ENCODE measurements at places on chromosomes 1 and 21.

DNA sequence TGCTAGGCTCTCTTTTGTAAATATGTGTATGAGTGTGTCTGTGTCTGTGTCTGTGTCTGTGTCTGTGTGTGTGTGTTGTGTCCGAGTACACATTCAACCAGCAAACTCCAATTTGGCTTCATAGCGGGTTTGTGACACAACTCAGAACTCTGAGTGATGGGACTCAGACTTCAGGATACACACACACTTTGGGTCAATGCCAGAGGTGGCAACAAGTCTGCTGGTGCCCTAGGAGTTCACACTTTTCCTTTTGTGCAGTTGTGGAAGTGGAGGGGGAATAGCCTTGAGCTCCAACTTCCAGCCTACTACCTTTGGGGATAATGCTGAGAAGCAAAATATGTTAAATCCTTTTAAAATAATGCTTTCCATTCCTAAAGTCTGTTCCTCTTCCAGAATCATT lies 16.6 kb upstream of the TBX15 start:
- DNase-seq: no peak

- DNase-seq: peak; percentile 28
These were observed 21.2 kb downstream of the PEX14 start for GRCh38 chr1:10495952-10496351.

- DNase-seq: no peak
These were observed 152.2 kb downstream of the PEX14 start for GRCh38 chr1:10626791-10627410.

DNA sequence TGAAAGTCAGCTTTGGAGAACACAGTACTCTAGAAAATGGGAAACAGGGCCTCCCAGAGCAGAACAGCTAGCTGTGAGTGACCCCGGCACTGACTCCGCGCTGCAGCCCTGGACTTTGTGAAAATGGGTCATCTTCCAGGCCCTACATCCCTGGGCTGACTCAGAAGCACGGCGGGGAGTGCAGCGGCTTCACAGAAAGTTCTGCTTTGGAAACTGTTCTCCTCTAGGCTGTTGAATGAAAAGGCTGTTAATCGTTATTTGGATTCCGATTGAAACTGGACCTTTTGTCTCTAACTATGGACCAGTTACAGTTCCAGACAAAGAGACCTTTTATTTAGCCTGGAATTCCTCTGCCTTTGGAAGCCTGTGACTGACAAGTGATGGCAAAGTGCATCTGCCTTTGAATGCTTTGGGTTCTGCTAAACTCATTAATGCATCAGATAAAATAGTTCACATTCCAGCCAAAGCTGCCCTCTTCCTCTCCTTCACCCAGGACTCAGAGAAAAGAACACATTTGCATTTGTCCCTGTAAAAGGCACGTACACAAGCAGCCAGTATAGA lies 144.9 kb upstream of the HOOK1 start:
- no peak for DNase-seq

GRCh38 chr1:71080230-71080738 lies 551 bp downstream of the ZRANB2 start:
- peak; percentile 26 for DNase-seq

GRCh38 chr1:201933840-201934430 lies 12.4 kb downstream of the LMOD1 start:
- no peak for DNase-seq

- DNase-seq: no peak
These were observed 7.4 kb downstream of the IFFO2 start for GRCh38 chr1:18948913-18949685.

DNA sequence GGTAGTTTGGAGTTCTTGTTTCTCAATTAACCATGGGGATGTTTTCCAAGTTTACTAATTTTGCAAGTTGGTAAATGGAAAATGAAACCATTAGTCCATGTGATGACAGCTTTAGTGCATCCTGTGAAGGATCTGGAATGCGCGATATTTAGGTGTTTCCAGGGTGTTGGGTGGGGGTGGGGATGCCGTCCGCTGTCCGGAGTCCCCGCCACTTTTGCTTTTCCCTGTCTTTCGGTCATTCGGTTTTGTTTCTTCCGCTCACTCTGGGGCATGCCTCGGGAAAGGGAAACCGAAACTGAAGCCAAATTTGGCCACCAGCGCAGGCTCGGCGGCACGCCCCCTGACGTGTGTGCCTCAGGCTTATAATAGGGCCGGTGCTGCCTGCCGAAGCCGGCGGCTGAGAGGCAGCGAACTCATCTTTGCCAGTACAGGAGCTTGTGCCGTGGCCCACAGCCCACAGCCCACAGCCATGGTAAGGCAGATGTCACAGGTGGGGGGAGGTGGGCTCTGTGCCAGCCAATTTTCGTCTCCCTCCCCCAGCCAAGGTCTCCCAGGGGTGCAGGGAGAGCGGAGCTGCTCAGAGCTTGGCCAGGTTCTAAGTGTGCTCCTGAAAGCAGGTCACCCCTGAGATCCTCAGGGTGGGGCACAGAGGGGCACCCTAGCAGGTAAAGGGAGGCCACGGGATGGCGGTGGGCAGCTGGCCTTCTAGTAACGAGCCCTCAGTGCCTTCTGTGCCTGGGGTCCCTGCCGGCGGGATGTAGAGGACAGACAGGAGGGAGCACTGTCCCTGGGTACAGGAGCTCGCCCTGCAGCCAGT lies at the start of gene ISG15:
Gene ISG15, plus strand, starts transcription at position 393 of the 817 bp plus-strand sequence. Its CDS starts 77 bp downstream, at position 470.
- peak; percentile 84 for DNase-seq

GRCh38 chr1:19866758-19867157 lies 15.4 kb upstream of the OTUD3 start:
- DNase-seq: no peak

GRCh38 chr1:156347331-156347730 lies 9.0 kb downstream of the TSACC start:
- DNase-seq: no peak

DNA sequence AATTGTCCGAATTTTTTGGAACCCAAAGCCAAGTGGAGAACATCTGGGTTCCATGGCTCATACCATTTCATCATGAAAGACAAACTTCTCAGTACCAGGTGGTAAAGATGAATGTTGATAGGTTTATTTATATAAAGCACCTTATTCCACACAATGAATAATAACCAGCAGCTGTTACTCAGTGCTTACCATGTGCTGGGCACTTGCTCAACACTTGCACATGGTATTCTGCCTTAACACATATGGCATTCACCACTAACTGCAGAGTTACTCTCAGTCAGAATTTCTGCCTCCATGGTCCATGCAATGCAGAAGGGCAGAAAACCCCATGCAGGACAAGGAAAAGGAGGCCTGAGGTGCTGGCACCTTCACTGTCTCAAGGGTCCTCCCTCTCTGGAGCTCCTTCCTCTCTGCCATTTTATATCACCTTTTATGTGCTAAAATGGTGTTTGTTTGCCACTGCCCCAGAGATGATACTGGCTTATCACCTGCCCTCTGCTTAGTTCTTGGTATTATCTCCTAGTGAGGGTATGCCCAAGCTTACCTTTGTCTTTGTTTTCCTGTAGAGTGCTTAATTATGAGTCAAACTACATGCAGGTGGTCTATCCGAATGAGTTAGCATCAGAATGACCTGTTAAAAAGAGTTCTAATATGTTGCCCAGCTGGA lies 76.7 kb upstream of the ZNF326 start:
- DNase-seq: no peak

DNA sequence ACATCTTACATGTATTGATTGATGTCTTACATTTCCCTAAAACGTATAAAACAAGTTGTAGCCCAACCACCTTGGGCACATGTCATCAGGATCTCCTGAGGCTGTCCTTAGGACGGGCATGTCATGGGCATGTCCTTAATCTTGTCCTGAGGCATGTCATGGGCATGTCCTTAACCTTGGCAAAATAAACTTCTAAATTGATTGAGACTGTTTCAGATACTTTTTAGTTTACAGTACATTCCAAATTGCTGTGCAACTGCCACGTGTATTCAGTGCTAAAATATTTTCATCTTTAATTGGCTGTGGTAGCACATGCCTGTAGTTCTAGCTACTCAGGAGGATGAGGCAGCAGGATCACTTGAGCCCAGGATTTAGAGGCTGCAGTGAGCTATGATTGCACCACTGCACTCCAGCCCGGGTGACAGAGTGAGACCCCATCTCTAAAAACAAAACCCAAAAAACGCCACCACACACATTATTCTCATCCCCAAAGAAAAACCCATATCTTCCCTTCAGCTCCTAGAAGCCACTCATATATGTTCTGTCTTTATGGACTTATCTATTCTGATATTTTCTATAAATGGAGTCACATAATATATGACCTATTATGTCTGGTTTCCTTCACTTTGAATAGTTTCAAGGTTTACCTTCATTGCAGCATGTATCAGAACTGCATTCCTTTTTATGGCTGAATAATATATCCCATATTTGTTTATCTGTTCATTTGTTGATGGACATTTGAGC lies 96.0 kb upstream of the BTG3 start:
- DNase-seq: no peak

DNA sequence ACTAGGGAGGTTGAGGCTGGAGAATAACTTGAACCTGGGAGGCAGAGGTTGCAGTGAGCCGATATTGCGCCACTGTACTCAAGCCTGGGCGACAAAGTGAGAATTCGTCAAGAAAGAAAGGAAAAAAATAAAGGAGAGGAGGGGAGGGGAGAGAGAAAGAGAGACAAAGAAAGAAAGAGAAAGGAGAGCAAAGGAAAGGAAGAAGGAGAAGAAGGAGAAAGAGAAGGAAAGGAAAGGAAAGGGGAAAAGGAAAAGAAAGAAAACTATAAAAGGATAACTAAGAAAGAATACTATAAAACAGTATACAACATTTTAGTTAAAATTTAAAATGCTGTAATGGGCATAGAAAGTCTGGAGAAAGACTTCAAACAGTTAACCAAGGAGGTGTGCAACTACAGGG lies 33.6 kb downstream of the EIF4G3 start:
- no peak for DNase-seq

- no peak for DNase-seq
These were observed 699.9 kb downstream of the MATN1 start for GRCh38 chr1:30023339-30024022.

- DNase-seq: no peak
These were observed 119.4 kb downstream of the AKT3 start for GRCh38 chr1:243730487-243731150.

- no peak for DNase-seq
These were observed 687.7 kb downstream of the PTPRU start for GRCh38 chr1:29924017-29924431.

DNA sequence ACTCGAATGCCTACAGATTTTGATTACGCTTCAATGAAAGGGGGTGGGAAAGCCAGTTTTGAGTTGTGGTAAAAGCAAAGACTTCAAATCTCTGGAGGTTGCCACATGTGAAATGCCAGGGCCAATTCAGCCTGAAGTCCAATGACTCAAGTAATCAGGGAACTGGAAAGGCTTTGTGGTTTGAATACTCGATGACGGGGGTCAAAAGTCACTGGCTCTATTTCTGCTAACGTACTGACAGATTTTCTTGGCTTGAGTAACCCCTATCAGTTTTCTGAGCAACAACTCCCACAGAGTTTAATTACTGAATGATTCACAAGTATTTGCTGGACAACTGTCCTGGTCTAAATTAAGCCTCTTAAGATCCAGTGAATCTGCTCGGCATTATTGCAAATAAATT lies 152.2 kb downstream of the SIPA1L2 start:
- DNase-seq: no peak

DNA sequence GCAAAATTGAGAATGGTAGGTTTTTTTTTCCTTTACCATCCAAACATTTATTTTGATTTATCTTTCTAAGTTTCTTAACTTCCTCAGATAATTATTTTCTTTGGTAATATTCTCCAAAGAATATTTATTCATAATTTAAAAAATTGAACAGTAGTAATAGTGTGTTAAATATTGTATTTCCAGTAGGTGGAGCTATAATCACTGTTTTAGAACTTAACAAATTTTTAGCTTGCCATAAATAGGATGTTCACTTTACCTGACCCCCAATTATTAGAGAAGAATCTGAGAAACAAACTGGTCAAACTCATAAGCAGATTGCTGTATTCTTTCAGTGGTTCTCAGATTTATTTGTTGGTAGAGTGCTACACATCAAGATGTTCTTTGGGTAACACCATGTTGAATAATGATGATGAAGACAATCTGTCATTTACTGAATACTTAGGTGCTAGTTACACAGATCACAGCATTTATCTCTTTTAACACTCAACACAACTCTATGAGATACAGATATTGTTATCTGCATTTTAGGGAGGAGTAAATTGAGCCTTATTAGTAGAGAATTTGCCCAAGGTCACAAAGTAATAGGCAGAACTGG lies 82.4 kb upstream of the GPR88 start:
- DNase-seq: no peak

DNA sequence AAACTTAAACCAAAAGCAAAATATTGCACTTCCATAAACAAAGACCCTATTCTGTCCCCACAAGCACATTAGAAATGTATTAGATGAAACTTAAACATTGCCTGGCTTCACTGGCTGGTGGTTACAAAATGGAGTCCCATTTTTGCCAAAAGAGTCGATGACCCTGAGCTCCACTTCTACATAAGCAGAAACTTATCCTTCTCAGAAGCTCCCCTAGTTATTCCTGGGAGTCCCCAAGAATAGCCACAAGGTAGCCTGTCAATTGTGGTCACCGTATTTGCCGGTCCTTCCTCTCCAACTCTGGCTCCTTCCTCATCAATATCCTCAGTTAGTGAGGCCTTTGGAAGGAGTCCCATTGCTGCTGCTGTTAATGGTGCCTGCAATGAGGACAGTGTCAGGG lies 37.3 kb downstream of the CDCP2 start:
- DNase-seq: no peak

- DNase-seq: peak; percentile 66
These were observed 1.0 kb downstream of the ARID4B start for GRCh38 chr1:235326719-235327558.

- DNase-seq: peak; percentile 13
These were observed 20.7 kb upstream of the LAX1 start for GRCh38 chr1:203744075-203744972.

GRCh38 chr1:75133750-75134646 lies at the start of gene LHX8:
LHX8 (plus strand) TSS chr1:75134388; CDS start chr1:75136615, 2,227 bp downstream.
- no peak for DNase-seq

- no peak for DNase-seq
These were observed 54.2 kb upstream of the SLC44A3 start for GRCh38 chr1:94765958-94766357.

- no peak for DNase-seq
These were observed 90.8 kb downstream of the USH2A start for GRCh38 chr1:216332462-216332861.

GRCh38 chr1:181497870-181498269 lies 14.6 kb downstream of the CACNA1E start:
- DNase-seq: no peak

- no peak for DNase-seq
These were observed 22.3 kb downstream of the RCOR3 start for GRCh38 chr1:211281320-211282022.

- DNase-seq: peak; percentile 41
These were observed 3.9 kb upstream of the PRKCZ start for GRCh38 chr1:2046174-2046917.

DNA sequence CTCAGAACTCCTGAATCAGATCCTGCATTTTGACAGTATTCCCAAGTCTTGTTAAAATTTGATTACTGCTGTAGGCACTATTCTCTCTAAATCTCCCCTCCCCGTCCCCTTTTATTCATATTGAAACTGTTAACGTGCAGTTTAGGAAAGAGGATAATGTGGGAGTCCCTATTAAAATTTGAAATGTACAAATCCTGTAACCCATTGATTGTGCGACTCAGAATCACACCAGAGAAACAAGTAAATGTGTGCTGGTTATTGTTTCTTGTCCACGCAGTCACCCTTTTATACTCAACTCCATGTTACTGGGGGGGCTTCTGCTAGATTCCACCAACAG lies 584 bp upstream of the LTN1 start:
- no peak for DNase-seq

GRCh38 chr1:54421101-54421504 lies 14.9 kb upstream of the SSBP3 start:
- no peak for DNase-seq
